Activated T-helper 1 cell treated with anti-CD3 and anti-CD28 coated beads, Interleukin-12 subunit alpha, Interleukin-12 subunit beta, Interleukin-2, Interleukin-4 antibody, amounts not matched to agents 30 ng/mL and 10 ng/mL and 1 ng/mL, durations not matched to agents 14 hours and 24 hours and 36 hours (primary cell): ENCODE measurements at places on chromosomes 12 and 14.

DNA sequence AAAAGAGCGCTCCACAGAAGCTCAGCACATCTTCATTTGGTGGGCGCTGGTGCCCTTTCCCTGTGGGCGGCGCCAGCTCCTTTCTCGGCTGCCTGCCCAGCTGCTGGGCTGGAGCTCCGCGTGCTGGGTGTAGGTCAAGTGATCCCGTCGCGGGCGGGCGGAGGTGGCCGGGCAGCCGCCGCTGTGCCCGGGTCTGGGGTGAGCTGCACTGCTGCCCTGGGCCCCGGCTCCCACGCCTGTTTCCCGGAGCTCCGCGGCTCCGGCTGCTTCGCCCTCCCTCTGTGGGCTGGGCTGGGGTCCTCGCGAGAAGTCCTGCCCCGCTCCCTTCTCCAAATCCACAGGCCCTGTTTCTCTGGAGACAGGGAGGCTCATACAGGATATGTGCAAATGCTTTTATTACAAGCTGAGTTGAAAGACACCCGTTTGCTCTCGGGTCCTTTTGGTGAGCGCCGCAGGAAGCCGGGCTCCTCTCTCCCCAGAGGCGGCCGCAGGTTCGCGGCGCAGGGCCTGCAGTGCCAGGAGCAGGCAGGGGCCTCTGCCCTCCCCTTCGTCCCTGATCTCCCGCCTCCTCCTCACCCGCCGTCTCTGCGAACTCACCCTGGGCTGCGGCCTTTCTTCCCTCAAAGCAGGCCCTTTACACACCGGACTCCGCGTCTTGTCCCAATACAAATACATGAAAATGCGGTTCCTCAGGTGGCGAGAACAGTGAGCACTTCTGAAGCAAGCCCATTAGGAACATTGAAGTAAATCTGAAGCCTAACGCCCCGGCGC lies 67.8 kb upstream of the CAPRIN2 start:
- no peak overlapping the region for H3K27ac ChIP-seq
- peak overlapping the region; percentile 80 for H3K4me3 ChIP-seq
- DNase-seq, result peak; percentile 4
- H3K27me3 ChIP-seq, result peaks cover 59% of the 10 kb centered on the region
- H3K36me3 ChIP-seq, result no peaks in the 10 kb centered on the region

GRCh38 chr12:51156245-51156765 lies 16.6 kb downstream of the TFCP2 start:
- peaks cover 9% of the 10 kb centered on the region for H3K4me1 ChIP-seq
- no peak overlapping the region for H3K27ac ChIP-seq
- DNase-seq, result no peak

- no peaks in the 10 kb centered on the region for H3K4me1 ChIP-seq
- H3K36me3 ChIP-seq, result no peaks in the 10 kb centered on the region
- H3K27me3 ChIP-seq, result no peaks in the 10 kb centered on the region
Observed at GRCh38 chr12:70120970-70121369, 122.3 kb upstream of the CNOT2 start.

GRCh38 chr12:55723516-55724225 lies 3.5 kb downstream of the RDH5 start:
- peaks cover 22% of the 10 kb centered on the region for H3K36me3 ChIP-seq
- no peak overlapping the region for H3K27ac ChIP-seq
- H3K4me3 ChIP-seq, result no peak overlapping the region
- peaks cover 1% of the 10 kb centered on the region for H3K27me3 ChIP-seq

DNA sequence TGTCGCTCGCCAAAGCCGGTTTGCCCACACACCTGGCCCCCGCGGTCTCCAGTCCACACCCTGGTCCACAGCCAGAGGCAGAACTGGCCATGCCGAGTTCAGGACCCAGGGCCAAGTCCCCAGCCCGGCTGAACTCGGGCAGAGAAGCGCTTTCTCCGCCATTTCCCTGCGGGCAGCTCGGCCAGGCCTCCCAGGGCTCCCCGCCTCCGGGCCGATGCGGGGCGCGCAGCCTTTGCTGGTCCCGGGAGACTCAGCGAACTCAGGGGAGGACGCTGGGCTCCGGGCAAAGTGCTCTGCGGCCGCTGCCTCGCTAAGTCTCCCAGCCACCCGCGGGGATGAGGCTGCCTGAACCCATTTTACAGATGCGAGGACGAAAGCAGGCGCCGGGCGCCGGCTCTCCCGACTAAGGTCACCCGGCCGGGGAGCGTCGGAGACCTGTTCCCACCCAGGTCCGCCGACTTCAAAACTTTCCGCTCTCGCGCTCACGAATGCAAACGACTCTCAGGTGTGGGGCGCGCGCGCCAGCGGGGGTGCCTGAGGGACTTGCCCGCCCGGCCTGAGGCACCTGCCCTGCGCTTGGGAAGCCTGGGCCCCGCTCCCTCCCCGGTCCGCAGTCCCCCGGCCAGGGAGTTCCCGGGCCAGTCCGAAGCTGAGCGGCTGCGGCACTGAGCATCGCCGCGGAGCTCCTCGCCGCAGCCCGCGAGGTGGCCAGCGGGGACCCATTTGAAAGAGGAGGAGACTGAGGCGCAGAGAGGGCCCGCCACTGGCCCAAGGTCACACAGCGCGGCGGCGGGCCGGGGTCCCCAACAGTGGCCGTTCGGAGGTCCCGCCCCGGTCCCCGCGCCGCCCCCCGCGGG lies 627 bp downstream of the TESC start:
- peaks cover 4% of the 10 kb centered on the region for H3K36me3 ChIP-seq
- peaks cover 31% of the 10 kb centered on the region for H3K4me1 ChIP-seq
- peak overlapping the region; percentile 55 for H3K27ac ChIP-seq
- H3K27me3 ChIP-seq, result peaks cover 19% of the 10 kb centered on the region
- H3K4me3 ChIP-seq, result peak overlapping the region; percentile 88
- peak; percentile 17 for DNase-seq

DNA sequence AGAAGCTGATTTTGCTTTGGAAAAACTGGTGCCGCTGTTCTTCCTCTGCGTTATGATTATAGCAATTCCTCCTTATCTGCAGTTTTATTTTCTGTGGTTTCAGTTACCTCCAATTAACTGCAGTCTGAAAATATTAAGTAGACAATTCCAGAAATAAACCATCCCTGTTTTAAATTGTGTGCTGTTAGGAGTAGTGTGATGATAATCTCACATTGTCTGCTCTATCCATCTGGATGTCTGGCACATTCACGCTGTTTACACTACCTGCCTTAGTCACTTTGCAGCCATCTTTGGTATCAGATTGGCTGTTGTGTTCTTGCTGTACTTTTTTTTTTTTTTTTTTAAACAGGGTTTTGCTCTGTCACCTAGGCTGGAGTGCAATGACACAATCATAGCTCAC lies 141.0 kb downstream of the GRIP1 start:
- H3K27me3 ChIP-seq, result no peaks in the 10 kb centered on the region
- H3K27ac ChIP-seq, result no peak overlapping the region
- no peak for DNase-seq

GRCh38 chr14:56145965-56146364 lies 27.8 kb downstream of the PELI2 start:
- H3K4me1 ChIP-seq, result peaks cover 34% of the 10 kb centered on the region
- H3K27me3 ChIP-seq, result no peaks in the 10 kb centered on the region
- H3K36me3 ChIP-seq, result no peaks in the 10 kb centered on the region
- DNase-seq, result no peak

GRCh38 chr12:62123721-62124203 lies 136.4 kb upstream of the USP15 start:
- H3K4me3 ChIP-seq, result no peak overlapping the region
- H3K4me1 ChIP-seq, result no peaks in the 10 kb centered on the region
- H3K36me3 ChIP-seq, result no peaks in the 10 kb centered on the region
- peaks cover 8% of the 10 kb centered on the region for H3K27me3 ChIP-seq
- no peak overlapping the region for H3K27ac ChIP-seq

- H3K27ac ChIP-seq, result no peak overlapping the region
- no peak overlapping the region for H3K4me3 ChIP-seq
- no peaks in the 10 kb centered on the region for H3K36me3 ChIP-seq
- H3K4me1 ChIP-seq, result no peaks in the 10 kb centered on the region
Observed at GRCh38 chr12:126430921-126431320, 1365.7 kb downstream of the AACS start.

DNA sequence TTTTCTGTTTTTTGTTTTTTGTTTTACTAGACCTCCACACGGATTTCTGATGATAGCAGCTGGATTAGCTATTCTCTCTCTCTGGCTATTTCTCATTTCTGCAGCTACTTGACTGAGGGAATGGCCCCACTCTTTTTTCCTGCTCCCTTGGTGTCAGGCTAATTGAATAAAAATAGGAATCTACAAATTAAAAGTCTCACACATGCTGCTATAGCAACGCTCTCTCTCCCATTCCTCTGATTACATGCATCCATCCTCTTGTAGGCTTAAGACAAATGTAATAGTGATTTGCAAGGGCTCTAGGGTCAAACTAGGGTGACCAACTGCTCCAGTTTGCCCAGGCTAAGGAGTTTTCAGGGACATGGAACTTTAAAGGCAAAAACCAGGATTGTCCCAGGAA lies 221.8 kb downstream of the PHLDA1 start:
- peaks cover 7% of the 10 kb centered on the region for H3K4me1 ChIP-seq
- H3K4me3 ChIP-seq, result no peak overlapping the region
- no peak overlapping the region for H3K27ac ChIP-seq
- no peaks in the 10 kb centered on the region for H3K36me3 ChIP-seq
- H3K27me3 ChIP-seq, result peaks cover 10% of the 10 kb centered on the region

DNA sequence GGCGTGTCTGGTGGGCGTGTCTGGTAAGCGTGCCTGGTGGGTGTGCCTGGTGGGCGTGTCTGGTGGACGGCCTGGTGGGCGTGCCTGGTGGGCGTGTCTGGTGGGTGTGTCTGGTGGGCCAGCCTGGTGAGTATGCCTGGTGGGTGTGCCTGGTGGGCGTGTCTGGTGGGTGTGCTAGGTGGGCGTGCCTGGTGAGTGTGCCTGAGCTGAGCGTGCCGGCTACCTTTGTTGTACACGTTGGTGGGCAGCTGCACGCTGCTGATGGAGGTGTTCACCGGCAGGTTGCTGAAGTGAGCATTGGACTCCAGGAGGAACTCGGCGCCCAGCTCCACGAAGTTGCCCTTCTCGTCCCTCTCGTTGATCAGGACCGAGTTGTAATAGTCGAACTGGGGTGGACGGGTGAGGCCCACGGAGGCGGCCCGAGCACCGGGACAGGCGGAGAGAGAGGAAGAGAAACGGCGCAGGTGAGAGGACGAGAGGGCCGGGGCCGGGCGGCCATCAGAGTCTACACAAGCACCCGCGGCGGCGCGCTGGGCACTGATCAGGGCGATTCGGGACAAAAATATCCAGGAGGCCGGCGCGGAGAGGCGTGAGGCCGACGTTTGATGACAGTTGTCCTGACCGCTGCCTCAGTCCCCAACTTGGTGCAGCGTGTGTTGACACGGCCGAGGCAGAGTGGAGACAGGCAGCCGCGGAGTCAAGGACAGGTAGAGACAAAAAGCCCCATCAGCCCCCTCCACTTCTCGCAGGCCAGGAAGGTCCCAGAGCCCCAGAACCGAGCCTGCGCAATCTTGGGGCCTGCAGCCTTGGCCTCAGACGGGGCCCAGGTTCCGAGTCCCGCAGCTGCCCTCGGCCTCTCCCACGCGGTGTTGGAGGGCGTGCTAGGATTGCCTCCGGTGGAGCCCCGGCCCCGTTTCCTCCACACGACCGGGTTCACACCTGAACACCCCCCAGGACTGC lies 10.5 kb downstream of the CACNA2D4 start:
- no peak overlapping the region for H3K27ac ChIP-seq
- peaks cover 16% of the 10 kb centered on the region for H3K27me3 ChIP-seq
- peaks cover 2% of the 10 kb centered on the region for H3K36me3 ChIP-seq
- H3K4me1 ChIP-seq, result peaks cover 6% of the 10 kb centered on the region
- H3K4me3 ChIP-seq, result no peak overlapping the region

DNA sequence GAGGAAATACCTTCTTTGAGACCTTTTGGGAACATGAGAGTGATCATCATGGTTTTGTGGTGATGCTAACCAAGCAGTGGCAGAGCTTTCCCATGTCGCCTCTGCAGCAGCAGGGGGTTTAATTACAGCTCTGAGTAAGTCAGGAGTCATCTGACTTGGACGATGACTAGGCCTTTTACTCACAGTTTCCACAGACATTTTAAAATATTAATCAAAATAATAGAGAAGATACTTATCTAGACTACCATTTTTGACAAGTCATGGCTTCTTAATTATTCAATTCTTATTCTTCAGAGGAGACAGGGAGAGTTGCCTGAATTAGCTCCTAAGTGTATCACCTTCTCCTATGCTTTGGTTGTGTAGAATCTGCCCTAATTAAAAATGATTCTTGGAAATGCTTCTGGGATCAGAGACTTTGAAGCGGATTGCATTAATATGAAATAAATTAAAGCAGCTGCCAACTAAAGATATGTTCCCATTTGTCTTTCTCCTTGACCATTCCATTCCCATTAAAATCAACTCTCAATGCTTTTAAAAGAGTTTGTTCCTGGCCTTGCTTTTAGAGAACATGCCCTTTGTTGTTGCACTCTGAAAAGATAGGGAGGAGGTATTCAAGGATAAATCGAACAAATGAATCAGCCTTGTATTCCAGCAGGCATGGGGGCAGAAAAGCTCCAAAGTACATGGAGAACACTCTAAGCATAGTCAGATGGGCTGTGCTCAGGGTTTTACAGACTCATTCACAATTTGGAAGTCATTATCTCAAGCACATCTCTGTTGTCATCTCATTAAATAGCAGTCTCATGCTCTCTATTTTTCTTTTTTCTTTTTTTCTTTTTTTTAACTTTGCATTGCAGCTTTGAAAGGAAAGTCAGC lies 7.7 kb upstream of the IFNG-AS1 start:
- H3K27me3 ChIP-seq, result no peaks in the 10 kb centered on the region
- no peak overlapping the region for H3K4me3 ChIP-seq
- peaks cover 8% of the 10 kb centered on the region for H3K36me3 ChIP-seq
- DNase-seq, result no peak
- H3K27ac ChIP-seq, result no peak overlapping the region

- H3K36me3 ChIP-seq, result no peaks in the 10 kb centered on the region
- H3K4me3 ChIP-seq, result no peak overlapping the region
- no peaks in the 10 kb centered on the region for H3K4me1 ChIP-seq
- DNase-seq, result no peak
Observed at GRCh38 chr12:30012816-30013450, 229.2 kb upstream of the TMTC1 start.
